ENCODE measurements at places on chromosomes 3 and 15. TPM values are rescaled to one million over a fixed set of nuclear protein-coding genes. Genes with fewer than 3 reads are reported as not detected.

GRCh38 chr3:30426293-30426993 lies 180.0 kb upstream of the TGFBR2 start:
- no peak overlapping the region for H3K27ac ChIP-seq
- no peak for DNase-seq
- H3K27me3 ChIP-seq, result no peaks in the 10 kb centered on the region
- no peaks in the 10 kb centered on the region for H3K4me1 ChIP-seq

- no peak overlapping the region for H3K27ac ChIP-seq
- DNase-seq, result no peak
- H3K4me3 ChIP-seq, result no peak overlapping the region
- peaks cover 3% of the 10 kb centered on the region for H3K4me1 ChIP-seq
These were observed 386.9 kb downstream of the PDCD6IP start for GRCh38 chr3:34185301-34185700.

DNA sequence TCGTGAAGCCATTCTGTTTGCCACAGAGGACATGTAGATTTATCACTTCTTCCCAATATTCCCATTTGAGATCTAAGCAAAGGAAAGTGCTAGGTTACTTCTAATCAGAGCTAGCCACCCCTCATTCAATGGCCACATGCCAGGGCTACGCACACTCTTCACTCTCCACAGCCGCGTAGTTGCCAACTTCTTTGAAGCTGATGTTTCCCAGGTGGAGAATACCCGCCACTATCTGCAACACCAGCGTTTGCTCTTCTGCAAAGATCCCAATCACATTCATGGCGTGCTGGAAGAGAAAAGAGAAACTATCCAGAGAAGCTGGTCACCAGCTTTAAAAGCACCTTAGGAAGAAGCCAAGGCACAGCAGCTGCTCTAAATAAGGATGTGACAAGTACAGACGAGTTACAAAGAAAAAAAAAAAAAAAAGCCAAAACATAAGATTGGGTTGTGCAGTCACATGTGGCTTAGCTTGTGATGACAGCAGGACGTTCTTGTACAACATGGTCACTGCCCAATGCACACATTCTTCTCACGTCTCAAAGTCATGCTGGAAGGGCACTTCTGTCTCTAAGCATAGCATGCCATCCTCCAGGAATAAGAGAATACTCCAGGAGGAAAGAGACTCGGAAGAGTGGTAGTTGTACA lies 16.4 kb downstream of the LDHAL6B start:
- no peak for DNase-seq
- no peaks in the 10 kb centered on the region for H3K36me3 ChIP-seq
- H3K27ac ChIP-seq, result no peak overlapping the region
- peaks cover 4% of the 10 kb centered on the region for H3K27me3 ChIP-seq

RETNLB gene
- total RNA-seq, result not detected

GRCh38 chr3:133113927-133114597 lies 75.9 kb downstream of the TMEM108 start:
- H3K27me3 ChIP-seq, result peaks cover 4% of the 10 kb centered on the region
- no peaks in the 10 kb centered on the region for H3K4me1 ChIP-seq
- H3K27ac ChIP-seq, result no peak overlapping the region
- no peak overlapping the region for H3K4me3 ChIP-seq
